IPS DF 6.9 (cell line): ENCODE measurements at places on chromosomes 5 and 9.

GRCh38 chr5:89396278-89396954 lies 513.4 kb upstream of the MEF2C start:
- DNase-seq: no peak

GRCh38 chr5:10355071-10355889 lies 1.8 kb downstream of the MARCHF6 start:
- no peak for DNase-seq

DNA sequence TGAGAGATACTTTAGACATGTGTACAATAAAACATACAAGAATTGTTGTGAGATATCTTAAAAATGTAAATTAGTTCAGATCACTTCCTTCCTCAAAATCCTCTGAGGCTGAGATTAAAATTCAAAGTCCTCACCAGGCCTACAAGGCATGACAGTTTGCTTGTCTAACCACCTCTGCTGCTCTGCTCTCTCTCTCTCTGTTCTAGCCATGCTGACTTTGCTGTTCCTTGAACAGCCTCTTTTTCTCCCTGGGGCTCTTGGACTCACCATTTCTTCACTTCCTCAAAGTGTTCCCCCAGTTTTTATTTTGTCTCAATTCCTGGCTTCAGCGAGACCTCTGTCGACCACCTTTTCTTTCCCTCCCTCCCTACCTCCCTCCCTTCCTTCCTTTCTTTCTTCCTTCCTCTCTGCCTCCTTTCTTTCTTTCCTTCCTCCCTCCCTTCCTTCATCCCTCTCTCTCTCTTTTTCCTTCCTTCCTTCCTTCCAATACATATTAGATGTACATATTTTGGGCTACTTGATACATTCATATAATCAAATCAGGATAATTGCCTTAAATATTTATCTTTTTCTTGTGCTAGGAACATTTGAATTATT lies 27.0 kb downstream of the CATSPER3 start:
- DNase-seq: no peak

DNA sequence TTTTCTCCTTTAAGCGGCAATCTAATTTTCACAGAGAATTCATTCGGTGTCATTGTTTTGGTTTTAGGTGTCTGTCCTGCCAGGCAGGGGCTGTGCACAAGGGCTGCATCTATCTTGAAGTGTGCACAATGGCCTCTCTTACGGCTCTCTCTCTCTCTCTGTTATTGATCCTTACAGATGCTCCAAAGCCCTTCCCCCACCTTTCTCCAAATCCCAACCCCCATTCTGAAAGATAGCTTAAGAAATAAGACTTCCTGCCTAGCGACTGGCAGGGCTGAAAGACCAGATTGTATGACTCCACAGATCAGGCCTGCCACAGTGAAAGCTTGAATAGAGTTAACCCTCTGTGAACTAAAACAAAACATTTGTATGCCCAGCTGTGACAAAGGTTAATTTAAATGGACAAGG lies 86.5 kb upstream of the NR5A1 start:
- DNase-seq: peak; percentile 82

- DNase-seq: no peak
These were observed 28.3 kb upstream of the RAI14 start for GRCh38 chr5:34627794-34628193.
